ENCODE measurements at places on chromosomes 5 and 9.
A peak's percentile ranks its signal among the peaks of the same experiment; 100 is the strongest.

GRCh38 chr5:76225336-76225735, 142.2 kb downstream of the SV2C start:
- DNase-seq, result no peak

GRCh38 chr9:133752739-133753446, 14.7 kb upstream of the SARDH start:
- no peak for DNase-seq

DNA sequence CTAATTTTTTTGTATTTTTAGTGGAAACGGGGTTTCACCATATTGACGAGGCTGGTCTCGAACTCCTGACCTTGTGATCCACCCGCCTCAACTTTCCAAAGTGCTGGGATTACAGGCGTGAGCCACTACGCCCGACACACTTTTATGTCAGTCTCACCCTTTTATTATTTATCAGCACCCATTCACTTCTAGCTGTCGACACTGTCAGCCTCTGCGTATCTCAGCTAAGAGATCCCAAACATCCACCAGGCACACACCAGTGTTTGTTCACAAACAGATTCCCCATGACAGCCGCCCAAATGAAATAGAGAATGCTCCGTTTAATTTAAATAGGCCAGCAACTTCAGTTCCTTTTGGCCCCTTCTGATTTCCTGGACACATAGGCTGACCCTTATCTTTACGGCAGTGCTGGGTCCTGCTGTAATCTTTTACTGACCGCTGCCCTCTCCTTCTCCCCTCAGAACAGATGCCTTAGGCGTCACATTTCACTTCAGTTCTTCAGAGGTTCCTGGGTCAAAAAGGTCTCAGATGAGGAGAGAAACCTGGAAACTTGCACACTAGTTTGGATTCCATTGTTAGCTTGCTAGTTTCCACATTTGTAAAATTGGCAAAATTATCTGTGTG, 43.1 kb upstream of the CKMT2 start:
- DNase-seq, result no peak

DNA sequence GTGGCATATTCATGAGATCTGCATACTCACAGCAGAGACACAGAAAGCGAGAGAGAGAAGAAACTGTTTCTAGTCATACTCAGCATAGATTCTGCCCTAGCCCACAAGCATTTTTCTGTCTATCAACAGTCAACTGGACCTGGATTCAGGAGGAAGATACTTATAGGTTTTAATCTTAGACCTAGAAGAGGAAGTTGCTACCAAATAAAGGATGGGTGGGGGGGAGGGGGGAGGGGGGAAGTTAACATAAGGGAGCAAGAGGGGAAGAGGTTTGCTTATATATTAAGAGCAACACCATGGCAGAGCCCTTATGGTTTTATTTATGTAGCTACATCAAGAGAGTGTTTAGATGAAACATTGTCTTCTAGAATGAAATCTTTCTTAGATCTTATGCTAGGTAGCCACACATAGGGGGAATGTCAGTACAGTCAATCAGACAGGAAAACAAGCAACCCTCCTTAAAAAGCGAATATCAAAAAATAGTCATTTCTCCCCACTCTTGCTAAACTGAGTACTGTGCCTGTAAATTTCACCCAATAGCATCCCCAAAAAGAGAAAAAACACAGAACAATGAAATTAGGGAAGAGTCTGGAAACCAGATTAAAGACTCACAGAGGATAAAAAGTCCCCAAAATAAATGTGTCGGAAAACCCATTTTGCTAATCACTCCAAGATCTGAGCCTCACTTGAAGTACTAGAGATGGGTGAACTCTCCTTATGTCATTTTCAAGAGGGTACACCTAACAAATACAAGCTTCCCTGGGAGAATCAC, 192.7 kb upstream of the NR4A3 start:
- DNase-seq, result no peak

DNA sequence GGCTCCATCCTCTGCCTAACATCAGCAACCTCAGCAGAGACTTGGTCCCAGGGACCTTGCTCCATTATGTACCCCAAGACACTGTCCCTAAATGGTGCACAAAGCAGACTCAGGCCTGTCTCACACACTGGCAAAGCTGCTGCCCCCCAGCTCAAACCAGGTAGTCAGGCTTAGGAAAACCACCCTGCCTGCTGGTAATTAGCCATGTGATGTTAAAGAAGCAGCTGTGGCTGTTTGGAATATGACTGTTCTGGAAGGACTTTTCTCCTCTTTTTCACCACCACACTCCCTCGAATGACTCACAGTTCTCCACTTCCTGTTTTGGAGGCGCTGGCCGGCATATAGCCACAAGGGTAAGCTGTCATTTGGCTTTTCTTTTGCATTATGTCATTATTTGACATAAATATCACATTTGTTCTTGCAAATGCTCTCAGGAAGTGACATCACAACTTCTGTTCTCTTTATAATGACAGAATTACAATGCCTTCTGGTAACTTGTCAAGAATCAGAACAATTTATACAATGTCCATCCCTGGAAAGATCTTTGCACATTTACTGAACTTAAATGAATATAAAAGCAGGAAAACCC, 113.9 kb downstream of the SUSD1 start:
- DNase-seq, result peak; percentile 98

DNA sequence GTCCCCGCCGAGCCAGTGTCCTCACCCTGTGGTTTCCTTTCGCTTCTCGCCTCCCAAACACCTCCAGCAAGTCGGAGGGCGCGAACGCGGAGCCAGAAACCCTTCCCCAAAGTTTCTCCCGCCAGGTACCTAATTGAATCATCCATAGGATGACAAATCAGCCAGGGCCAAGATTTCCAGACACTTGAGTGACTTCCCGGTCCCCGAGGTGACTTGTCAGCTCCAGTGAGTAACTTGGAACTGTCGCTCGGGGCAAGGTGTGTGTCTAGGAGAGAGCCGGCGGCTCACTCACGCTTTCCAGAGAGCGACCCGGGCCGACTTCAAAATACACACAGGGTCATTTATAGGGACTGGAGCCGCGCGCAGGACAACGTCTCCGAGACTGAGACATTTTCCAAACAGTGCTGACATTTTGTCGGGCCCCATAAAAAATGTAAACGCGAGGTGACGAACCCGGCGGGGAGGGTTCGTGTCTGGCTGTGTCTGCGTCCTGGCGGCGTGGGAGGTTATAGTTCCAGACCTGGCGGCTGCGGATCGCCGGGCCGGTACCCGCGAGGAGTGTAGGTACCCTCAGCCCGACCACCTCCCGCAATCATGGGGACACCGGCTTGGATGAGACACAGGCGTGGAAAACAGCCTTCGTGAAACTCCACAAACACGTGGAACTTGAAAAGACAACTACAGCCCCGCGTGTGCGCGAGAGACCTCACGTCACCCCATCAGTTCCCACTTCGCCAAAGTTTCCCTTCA, 1.4 kb downstream of the GLIS3 start:
- DNase-seq, result no peak

- no peak for DNase-seq
Measured at GRCh38 chr9:86687788-86688187, 259.5 kb downstream of the GAS1 start.

DNA sequence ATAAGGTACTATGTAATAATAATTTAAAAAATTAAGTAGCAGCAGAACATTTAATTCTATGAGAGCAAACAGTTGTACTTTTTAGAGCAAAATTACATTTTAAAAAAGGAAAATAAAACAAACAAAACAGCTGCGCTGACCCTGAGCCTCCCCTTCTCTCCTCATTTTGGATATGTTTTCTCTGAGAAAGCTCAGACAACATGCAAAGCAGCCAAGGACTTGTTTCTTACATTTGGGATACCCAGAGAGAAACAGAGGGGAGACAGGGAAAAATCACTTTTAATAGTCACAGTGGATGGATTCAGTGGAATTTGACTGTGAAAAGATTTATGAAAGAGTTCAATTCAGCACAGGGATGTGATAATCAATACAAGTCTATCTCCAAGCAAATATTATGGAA, 299.2 kb downstream of the EBF1 start:
- no peak for DNase-seq

GRCh38 chr9:18746631-18747030, 272.7 kb downstream of the ADAMTSL1 start:
- DNase-seq, result peak; percentile 79

GRCh38 chr9:92538541-92538940, 2.8 kb upstream of the ECM2 start:
- no peak for DNase-seq

- DNase-seq, result no peak
Measured at GRCh38 chr5:154059039-154059430, 20.3 kb downstream of the MFAP3 start.

- DNase-seq, result peak; percentile 81
Measured at GRCh38 chr5:124996764-124997077, 250.3 kb upstream of the ZNF608 start.

GRCh38 chr5:143613329-143613728, 198.6 kb upstream of the HMHB1 start:
- no peak for DNase-seq

DNA sequence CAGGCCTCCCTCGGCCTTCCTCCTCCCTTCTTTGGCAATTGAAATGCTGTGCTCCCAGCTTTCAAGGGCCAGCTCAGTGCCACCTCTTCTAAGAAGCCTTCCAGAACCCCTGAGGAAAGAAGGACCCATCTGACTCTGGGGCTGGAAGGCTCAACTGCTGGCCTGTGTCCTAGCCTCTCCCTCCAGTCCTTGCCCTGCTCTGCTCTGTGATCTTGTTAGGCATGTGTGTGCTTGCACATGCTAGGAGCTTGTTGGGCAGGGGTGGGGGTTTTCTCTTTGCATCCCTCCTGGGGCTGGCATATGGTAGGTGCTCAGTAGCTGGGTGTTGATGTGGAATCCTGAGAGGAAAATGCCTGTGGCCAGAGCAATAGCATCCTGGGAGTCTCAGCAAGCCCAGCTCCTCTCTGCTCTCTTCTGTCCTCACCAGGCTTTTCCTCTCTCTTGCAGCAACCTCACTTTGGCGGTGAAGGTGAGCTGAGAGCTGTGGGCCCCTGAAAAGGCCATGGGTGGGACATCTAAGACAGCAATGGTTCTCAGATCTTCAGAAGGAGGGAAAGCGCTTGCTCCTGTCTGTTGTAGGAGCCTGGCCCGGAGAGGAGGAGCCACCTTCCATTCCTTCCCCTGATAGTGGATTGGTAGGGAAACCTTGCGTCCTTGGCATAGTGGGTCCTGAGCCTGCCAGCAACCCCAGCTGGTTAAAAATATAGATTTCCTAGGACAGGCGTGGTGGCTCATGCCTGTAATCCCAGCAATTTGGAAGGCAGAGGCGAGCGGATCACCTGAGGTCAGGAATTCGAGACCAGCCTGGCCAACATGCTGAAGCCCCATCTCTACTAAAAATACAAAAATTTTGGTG, 9.9 kb downstream of the DOLK start:
- DNase-seq, result no peak

GRCh38 chr5:57777174-57777581, 294.6 kb upstream of the ACTBL2 start:
- DNase-seq, result peak; percentile 34

- DNase-seq, result no peak
Measured at GRCh38 chr5:58197875-58198274, 262.0 kb downstream of the PLK2 start.

GRCh38 chr5:170348137-170348633, 41.0 kb downstream of the KCNMB1 start:
- no peak for DNase-seq

DNA sequence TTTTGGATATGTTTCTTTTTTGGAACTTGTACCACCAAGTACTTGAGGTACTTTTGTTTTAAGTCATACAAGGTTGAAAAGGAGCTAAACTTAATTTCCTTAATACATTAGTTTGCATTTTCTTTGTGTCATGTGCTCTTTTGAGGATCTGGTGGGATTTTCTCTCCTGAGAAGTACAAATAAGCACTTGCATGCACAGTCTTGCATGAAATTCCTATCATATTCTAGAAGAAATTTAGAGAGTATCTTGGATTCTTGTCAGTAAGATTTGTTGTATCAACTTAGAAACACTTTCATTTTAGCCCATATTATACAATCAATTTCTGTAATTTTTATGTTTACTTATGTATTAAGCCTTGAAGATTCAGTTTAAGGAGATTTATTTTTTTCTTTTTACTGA, 64.9 kb downstream of the CCNH start:
- peak; percentile 57 for DNase-seq

GRCh38 chr9:91864380-91864779, 85.6 kb downstream of the ROR2 start:
- no peak for DNase-seq

GRCh38 chr9:125626187-125626586, 80.8 kb downstream of the MAPKAP1 start:
- peak; percentile 23 for DNase-seq

- DNase-seq, result no peak
Measured at GRCh38 chr5:6491196-6491918, 42.7 kb downstream of the UBE2QL1 start.

DNA sequence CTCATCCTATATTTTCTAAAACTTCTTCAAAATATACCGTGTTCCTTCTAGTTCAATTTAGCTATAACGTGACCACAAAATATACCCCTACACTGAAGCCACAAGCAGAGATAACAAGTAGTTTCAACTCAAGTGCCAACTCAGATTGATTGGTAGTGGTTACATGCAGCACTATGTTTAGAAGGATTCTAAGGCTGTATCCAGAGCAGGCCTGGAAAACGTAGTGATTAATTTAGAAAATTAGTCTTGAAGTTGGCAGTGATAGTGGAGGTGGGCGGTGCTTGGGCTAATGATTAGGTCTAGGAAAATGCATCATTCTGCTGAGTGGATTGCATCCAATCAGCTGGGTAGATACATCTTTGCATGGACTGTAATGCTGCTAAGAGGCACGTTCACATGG, 61.5 kb downstream of the MAMDC2 start:
- DNase-seq, result no peak

DNA sequence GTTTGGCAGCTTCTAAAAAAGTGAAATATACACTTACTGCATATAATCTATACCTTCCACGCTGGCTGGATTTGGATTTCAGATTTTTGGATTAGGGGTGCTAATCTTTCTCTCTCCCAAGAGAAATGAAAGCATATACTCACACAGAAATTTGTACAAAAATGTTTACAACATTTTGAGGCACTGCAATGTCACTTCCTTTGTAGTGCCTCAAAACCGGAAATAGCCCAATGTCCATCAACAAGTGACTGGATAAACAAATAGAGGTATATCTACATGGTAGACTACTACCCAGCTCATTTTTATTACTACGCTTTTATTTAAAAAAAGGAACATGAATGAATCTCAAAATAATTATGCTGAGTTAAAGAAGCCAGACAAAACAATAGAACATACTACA, 74.0 kb upstream of the MIER3 start:
- DNase-seq, result no peak

DNA sequence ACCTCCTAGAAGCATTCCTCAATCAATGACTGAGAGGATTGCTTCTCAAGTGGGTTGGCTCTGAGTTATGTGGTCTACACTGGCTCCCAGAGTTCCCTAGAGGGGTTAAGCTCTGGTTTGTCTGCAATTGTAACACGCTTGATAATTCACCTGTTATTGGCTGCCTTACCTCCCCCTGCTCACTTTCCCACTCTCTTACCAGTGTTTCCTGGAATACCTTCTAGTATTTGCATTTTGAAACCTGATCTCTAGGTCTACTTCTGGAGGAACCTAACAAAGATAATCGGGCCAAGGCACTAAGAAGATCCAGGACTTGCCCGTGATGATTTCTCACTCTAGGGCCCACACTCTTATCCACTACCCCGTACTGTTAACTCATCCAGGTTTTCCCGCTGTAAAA, 110.1 kb upstream of the MAP3K1 start:
- no peak for DNase-seq
